Naive B cell (primary cell): ENCODE measurements at places on chromosomes 1 and 21.

DNA sequence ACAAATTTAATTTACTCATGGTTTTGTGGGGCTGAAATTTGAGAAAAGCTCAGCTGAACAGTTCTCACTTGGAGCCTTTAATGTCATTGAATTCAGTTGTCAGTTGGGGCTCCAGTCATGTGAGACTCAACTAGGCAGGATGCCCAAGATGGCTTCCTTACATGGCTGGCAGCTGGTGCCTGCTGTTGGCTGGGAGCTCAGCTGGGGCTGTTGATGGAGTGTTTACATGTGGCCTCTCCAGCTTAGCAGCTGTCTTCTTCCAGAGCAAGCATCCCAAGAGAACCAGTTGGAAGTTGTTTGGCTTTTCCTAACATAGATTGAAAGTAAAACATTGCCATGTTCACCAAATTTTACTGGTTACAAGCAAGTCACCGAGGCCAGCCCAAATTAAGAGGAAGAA lies 81.8 kb upstream of the KCNA3 start:
- no peak for DNase-seq

DNA sequence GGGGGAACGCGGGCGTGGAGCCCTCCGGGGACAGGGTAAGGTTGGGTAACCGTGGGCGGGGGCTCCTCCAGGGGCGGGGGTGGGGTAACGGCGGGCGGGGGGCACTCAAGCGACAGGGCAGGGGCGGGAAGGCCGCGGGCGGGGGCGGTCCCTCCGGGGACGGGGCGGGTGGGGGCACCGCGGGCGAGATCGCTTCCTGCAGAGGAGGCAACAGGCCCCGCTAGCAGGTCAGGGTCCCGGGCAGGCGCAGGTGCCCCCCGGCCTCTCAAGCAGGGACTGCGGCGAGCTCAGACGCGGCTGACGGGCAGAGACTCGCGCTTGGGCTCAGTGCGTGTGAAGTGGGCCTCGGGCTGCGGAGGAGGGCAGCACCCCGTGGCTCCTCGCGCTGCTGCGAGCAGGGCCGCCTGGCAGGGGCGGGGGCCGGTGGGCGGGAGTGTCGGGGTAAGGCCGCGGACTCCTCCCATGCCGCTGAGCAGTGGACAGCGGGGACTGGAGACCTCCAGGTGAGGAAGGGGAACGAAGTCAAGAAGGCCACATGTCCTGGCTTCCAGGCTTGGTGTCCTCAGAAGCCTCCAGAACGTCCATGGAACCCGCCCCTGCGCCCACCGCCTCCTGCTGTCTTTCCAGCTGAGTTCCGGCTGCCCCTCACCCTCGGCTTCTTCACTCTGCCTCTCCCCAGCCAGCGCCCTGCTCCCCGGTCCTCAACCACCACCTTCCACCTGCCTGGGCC lies 627 bp upstream of the GNB1 start:
- DNase-seq = no peak

GRCh38 chr1:78980511-78980910 lies 26.0 kb downstream of the ADGRL4 start:
- DNase-seq = no peak

GRCh38 chr1:214380396-214380795 lies 99.4 kb downstream of the SMYD2 start:
- no peak for DNase-seq

- DNase-seq = no peak
Observed at GRCh38 chr1:4076346-4076745, 176.3 kb upstream of the C1orf174 start.

DNA sequence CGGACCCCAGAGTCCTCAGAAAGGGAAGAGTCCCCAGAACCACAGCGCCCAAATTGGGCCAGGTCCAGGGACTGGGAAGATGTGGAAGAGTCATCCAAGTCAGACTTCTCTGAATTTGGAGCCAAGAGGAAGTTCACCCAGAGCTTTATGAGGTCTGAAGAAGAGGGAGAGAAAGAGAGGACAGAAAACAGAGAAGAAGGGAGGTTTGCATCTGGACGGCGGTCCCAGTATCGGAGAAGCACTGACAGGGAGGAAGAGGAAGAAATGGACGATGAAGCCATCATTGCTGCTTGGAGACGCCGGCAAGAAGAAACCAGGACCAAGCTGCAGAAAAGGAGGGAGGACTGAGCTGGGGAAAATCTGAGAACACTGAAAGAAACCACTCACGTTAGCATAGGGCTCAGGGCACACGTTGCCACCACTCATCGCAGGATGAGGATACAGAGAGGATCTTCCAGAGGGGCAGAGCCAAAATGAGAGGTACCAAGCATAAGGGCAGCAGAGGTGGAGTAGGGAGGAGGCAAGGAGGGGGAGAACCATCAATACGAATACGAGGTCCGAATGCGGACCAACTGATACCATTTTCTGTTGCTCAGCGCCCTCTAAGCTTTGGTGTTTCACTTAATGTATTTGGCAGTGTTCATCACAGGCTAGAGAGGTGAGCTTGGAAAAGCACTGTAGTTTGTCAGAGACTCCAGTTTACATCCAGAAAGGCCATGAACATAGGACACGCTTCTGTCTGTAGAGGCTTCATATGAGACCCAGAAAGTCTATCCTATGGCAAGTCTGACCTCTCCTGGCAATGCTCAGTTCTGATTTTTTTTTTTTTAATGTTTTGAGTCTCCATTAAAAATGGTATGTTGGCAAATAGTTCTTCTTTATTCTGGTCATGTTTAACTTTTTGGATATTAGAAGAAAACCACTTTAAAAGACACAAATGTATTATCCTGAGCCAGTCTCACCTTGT lies 34.7 kb downstream of the STYXL2 start:
- DNase-seq = no peak

DNA sequence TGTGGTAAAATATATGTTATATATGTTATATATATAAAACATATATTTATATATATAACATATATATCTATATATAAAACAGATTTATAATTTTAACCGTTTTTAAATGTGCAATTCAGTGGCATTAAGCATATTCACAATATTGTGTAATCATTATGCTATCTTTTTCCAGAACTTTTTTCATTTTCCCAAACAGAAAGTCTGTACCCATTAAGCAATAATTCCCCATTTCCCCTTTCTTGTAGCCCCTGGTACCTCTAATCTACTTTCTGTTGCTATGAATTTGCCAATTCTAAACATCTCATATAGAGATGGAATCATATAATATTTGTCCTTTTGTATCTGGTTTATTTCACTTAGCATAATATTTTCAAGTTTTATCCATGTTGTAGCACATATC lies 10.7 kb upstream of the ARHGEF11 start:
- no peak for DNase-seq

- no peak for DNase-seq
Observed at GRCh38 chr1:228177721-228178710, 12.4 kb downstream of the IBA57 start.

- DNase-seq = no peak
Observed at GRCh38 chr1:241460098-241460873, 59.3 kb downstream of the FH start.

DNA sequence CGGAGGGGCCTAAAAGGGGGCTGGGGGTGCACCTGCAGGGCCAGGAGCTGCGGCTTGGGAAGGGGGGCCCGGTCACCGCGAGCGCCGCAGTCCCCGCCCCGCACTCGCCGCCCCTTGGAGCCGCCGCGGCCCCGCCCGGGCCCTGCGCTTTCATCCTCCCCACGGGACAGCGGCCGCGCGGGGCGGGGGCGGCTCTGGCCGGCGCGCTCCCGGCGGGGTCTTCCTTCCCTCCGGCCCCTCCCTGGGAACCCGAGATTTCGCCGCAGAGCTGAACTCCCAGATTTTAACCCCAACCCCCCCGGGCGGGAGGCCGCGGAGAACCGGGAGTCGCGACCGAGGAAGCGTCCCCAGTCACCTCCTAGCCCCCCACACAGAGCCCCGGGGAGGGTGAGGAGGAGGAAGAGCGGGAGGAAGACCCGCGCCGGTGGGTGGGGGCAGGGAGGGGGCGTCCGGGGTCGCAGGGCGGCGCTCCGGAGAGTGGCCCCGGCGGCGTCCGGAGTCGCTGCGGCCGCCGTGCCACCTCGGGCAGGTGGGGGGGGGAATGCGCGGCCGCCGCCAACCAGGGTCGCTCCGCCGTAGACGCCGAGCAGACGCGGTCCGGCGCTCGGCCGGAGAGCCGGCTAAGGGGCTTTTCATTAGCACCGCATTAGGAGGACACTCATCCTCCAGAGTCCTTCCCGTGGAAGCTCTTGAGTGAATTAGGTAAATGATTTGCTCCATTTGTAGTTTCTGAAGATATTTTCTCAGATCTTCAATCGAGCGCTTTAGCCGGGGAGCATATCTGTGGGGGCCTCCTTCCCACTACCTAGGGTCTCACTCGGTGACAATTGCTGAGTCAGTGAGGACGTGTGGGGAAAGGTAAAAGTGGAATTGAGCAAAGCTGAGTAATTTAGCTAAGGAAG lies 31.6 kb upstream of the NFIA start:
- DNase-seq = no peak

DNA sequence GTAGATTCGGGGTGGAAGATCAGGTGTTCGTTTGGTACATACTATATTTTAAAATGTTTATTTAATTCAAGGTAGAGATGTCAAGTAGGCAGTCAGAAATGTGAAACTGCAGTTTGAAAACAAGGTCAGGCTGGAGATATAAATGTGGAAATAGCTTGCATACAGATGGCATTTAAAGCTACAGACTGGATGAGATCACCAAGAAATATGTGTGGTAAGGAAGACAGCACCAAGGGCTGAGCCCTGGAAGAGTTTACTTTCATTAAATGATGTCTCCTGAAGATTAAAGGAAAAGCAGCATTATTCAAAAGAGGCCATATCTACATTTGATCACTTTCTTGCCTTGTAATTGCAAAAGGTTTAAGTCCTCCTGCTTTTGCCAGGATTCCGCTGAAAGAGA lies 271.3 kb downstream of the PTBP2 start:
- DNase-seq = no peak

DNA sequence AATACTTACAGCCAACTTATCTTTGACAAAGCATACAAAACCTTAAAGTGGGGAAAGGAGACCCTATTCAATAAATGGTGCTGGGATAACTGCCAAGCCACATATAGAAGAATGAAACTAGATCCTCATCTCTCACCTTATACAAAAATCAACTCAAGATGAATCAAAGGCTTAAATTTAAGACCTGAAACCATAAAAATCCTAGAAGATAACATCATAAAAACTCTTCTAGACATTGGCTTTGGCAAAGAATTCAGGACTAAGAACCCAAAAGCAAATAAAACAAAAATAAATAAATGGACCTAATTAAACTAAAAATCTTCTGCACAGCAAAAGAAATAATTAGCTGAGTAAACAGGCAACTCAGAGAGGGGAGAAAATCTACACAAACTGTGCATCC lies 335.6 kb upstream of the PBX1 start:
- DNase-seq = no peak

DNA sequence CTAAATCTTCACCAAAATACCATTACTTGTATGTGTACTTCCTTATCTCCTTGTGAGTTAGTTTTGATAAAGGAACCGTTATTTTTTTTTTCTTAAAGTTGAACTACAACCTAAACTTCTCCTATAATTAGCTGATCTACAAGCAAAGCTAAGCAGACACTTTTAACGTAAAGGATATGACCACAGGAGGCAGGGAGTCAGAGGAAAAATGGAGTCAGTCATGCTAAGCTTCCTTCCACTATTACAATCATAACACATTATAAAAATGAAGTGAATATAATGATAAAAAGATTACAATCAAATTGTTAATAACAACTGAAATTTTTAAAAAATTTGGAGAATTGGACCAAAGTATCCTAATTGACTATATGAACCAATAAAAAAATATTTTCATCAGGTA lies 892.6 kb downstream of the KCNT2 start:
- DNase-seq = no peak

DNA sequence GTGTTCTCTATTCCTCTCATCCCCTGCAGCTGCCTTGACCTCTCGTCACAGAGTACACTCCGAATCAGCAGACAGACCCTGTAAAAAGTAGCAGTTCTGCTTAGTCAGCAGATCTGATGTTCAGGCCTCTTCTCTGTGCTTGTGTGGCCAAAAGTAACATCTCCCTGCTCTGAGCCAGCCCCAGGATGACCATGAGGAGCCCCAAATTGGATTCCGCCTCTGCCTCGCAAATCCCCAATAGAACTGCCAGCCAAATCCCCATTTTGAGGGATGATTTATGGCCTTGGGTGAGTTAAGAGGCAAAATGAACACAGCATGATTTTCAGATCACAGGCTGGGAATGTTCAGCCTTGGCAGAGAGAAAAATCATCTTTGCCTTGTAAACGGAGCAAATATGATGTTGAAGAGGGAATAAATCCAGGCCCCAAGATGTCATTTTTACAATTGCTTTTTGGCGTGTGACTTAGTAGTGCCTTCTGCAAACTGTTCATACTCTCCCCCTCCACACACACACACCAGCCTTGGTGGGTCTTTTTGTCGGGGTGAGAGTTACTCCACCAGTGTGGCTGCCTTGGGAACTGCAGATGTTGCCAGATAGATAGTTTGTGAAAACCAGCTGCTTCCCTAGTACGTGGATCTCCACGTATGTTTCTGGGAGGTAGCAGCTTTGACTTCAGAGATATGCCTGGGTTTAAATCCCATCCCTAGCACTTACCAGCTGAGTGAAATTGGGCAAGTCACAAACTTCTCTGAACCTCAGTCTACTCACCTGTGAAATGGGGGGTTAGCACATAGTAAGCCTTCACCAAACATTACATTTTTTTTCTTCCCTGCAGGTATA lies 77.8 kb downstream of the MAN1C1 start:
- DNase-seq = no peak

GRCh38 chr1:235639226-235640205 lies 10.1 kb downstream of the GNG4 start:
- no peak for DNase-seq

GRCh38 chr21:36247316-36248010 lies 72.5 kb upstream of the MORC3 start:
- DNase-seq = no peak

DNA sequence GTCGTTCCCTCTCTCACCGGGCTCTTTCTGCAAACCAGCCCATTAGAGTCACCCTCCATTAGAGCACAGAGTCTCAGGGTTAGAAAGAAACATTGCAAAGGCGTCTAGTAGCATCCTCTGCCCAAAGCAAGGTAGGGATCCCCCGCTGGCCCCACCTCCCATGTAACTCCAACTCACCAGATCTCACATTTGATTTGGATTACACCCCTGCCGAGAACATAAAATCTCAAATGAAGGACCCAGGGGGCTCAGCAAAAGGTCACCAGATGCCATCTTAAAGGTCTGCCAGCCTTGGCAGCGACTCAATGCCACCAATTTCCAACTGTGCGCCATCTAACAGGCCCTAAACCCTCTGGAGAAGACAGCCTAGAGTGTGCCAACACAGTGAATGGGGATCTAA lies 14.1 kb downstream of the C1orf87 start:
- no peak for DNase-seq

- DNase-seq = no peak
Observed at GRCh38 chr1:180586671-180587155, 27.9 kb downstream of the OVAAL start.
